ENCODE measurements at places on chromosomes 2 and 18.
A peak's percentile ranks its signal among the peaks of the same experiment; 100 is the strongest.

GRCh38 chr2:136106505-136106904, 11.4 kb downstream of the CXCR4 start:
- DNase-seq, result no peak

- peak; percentile 78 for DNase-seq
Measured at GRCh38 chr18:47754311-47755101, 176.0 kb downstream of the SMAD2 start.

- DNase-seq, result no peak
Measured at GRCh38 chr18:46474487-46475389, 182.3 kb downstream of the LOXHD1 start.

- DNase-seq, result no peak
Measured at GRCh38 chr2:99998651-99999320, 143.6 kb downstream of the AFF3 start.

- no peak for DNase-seq
Measured at GRCh38 chr18:45171679-45172191, 443.5 kb upstream of the SLC14A2 start.

DNA sequence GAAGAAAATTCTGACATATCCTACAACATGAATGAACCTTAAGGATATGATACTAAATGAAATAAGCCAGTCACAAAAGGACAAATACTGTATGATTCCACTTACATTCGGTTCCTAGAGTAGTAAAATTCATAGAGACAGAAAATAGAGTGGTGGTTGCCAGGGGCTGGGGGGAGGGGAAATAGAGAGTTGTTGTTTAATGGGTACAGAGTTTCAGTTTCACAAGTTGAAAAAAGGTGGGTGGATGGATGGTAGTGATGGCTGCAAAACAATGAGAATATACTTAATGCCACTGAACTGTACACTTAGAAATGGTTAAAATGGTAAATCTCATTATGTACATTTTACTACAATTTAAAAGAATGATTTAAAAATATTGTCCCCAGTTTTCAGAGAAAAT, 53.3 kb upstream of the NFU1 start:
- DNase-seq, result no peak

- DNase-seq, result no peak
Measured at GRCh38 chr2:8049851-8050571, 631.8 kb upstream of the ID2 start.

GRCh38 chr2:207683438-207683837, 28.0 kb upstream of the CCNYL1 start:
- no peak for DNase-seq

DNA sequence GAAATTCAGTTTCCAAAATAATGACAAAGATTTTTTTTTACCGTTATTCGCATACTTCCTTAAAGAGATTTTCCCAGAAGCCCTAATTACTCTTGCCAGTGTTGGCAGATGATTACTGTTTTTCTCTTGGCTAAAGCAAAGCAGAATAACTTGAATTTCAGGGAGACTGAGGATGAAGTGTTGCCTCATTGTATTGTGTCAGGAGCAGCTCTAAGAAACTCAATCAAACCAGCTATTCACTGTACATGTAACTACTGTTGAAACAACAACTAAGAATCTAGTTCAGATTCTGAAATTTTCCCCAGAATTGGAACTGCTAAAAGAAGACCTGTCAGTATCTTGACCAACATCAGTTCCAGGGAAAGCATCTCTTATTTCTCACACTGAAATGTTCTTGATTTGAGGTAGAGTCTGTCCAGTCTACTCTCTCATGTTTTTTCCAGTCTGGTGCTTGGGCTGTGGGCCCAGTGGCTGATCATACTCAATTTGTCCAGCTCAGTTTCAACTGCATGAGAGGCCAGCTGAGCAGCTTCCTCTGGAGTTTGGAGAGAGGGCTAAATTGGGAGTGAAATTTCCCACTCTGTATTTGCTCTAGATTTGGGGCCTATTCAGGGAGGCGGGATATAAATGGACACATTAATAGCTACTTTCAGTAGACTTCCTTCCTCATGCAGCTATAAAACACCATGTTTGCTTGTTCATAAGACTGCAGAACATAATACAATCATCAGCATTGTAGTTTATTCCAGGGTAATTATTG, 78.5 kb downstream of the PPP1R1C start:
- DNase-seq, result no peak

DNA sequence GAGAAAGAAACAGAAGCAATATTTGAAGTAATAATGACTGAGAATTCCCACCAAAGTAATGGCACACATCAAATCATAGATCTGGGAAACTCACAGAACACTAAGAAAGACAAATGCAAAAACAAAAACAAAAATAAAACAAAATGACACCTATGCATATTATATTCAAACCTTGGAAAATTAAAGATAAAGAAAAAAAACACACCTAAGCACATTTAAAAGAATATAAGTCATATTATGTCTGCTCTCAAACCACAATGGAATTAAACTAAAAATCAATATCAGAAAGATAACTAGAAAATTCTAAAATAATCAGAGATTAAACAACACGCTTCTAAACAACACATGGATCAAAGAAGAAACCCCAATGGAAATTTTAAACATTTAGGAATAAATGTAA, 59.7 kb upstream of the GALNT5 start:
- no peak for DNase-seq

- DNase-seq, result peak; percentile 95
Measured at GRCh38 chr2:26649322-26649721, 8.2 kb upstream of the CIB4 start.

DNA sequence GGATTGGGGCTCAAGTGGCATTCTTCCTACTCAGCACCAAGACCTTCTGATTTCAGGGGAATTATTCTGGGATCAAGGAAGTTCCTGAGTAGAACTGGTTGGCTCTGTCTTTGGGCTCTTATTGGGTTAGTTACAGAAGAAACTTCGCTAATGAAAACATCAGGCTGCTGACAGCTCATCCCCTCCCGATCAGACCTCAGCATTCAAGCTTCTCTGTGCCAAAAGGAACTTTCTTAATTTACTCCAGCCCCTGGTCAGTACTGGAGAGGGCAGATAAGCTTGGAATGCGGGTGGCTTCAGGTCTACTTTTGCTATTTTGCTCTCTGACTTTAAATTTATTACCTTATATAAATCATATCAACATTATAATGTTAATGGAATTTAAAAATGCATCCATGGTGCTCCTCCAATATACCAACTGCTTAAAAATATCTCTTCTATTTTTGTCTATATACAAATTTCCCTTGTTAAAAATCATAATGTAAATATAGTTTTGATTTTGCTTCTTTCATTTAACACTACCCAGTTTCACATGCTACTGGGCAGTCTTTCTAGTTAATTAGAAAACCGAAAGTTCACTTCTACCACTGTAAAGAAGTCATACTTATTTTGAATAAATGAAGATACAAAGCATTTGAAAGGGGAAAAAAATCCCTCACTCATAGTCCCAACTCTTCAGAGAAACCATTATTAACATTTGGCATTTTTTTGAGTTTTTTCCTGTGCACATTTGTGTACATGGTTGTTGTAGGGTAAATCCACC, 34.4 kb downstream of the PCARE start:
- DNase-seq, result no peak

GRCh38 chr2:195560209-195560895, 96.7 kb upstream of the SLC39A10 start:
- no peak for DNase-seq

DNA sequence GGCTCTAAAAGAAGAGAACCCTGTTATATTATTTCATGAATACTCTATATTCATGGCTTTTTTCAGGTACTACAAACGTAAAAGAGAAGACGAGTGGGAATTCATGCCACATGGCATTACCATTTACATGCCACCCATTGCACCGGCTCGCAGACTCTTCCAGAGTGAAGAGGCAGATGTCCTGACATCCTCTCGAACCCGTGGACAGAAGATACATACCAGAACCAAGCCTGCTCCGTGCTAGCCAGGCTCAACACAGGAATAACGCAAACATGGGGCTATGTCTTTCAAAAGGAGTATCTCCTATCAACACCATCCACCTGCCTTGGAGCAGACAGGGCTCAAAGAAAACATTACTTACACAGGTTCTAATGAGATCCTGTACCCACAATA, 168.8 kb downstream of the THADA start:
- no peak for DNase-seq

DNA sequence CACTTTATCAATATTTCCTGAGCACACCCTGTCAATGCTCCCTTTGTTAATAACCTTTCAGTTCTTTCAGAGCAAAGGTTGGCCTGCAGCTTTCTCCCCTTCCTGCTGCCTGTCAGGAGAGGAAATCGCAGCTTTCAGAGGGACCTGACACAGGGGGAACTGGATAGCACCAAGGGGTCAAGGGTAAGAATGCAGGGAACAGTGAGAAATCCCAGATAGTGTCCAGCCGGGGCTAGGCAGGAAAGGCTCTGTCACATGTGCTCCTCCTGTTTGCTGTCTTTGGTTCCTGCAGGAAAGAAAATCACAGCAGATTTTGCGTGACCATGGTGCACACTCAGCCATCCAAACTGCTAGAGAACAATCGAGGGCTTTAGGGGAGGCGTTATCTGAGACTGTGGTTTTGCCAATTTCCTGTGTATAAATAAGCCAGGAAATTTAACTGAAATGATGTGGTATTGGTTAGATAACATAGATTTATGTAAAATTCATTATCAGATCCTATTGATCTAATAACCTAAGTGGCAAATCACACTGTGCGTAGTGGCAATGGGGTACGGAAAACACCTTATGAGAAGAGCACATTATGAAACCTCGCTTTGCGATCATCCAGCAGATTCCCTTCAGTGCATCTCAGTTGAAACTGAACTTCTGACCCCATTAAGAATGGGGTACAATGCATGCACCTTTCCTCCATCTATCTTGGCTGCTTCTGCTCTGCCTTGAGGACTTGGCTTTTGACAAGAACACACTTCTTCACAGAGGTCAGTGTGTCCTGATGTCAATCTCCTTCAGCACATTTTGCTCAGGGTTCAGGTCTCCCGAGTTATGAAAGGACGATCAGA, 178.0 kb downstream of the ICOS start:
- no peak for DNase-seq

GRCh38 chr2:1971124-1971523, 226.8 kb upstream of the PXDN start:
- DNase-seq, result no peak

GRCh38 chr2:109703798-109704197, 89.6 kb downstream of the SOWAHC start:
- no peak for DNase-seq

- peak; percentile 31 for DNase-seq
Measured at GRCh38 chr18:60593249-60593648, 220.7 kb upstream of the MC4R start.

DNA sequence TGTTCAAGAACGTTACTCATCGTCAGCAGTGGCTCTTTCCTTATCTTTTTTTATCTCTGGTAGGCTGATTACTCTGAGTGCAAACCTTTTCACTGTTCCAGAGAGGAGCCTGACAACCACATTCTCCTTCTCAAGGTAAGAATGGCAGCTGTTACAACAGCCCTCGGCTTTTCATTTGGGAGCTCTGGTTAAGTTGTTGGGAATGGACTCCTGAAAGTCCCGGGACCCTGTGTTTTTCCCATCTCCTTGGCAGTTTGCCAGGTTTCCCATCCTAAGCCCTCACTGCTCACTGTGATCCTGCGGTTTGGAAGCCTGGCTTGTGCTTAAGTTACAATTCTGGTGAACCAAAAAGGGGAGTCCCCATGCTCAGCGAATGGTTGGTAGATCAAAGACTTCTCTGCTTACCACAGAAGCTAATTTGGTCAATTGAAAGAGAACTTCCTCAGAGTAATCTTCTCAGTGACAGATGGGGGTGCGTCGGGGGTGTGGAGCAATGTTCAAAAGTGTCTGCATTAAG, 122.3 kb downstream of the LYPD6B start:
- DNase-seq, result peak; percentile 61

- DNase-seq, result no peak
Measured at GRCh38 chr2:222707689-222708273, 36.3 kb downstream of the MOGAT1 start.

GRCh38 chr2:65024149-65024829, 31.9 kb upstream of the CEP68 start:
- DNase-seq, result no peak

DNA sequence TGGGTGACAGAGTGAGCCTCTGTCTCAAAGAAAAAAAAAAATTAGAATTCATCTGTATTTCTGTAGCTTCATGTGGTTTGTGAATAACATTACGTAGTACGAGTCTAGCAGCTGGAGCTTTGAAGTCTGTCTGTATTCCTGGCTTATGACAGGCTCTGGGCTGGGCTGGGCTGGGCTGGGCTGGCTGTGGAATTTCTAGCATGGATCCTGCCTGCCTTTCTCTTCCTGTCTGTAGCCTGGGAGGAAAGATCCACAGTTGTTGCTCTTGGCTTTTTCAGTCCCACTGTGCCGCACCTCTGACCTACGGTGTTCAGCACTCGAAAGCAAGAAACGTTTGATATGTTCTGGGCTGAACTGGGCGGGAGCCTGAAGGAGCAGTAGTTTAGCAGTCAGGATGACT, 55.4 kb downstream of the BOLA3 start:
- DNase-seq, result no peak

GRCh38 chr2:88188748-88189147, 18.6 kb downstream of the THNSL2 start:
- DNase-seq, result peak; percentile 71

GRCh38 chr2:144032566-144032965, 487.4 kb downstream of the ZEB2 start:
- DNase-seq, result no peak

GRCh38 chr2:146666340-146666739, 1178.5 kb upstream of the ACVR2A start:
- DNase-seq, result no peak

DNA sequence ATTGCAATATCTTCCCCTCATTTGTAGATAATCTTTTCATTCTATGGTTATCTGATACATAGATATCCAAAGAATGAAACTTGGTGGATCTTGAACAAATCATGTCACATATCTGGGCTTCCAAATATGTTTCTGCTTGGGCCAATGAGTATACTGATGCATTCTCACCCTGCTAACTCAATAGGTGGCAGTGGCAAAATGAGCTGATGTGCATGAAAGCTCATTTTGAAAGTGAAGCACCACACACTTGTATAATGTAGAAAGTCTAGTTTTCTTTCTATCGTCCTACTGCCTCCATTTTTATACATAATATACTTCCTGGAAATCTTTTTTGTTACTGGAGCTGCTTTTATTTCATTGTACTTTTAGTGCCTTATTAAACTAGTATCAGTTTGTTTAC, 208.2 kb downstream of the PRKCE start:
- no peak for DNase-seq

- DNase-seq, result no peak
Measured at GRCh38 chr2:236674238-236674637, 104.6 kb downstream of the ACKR3 start.

DNA sequence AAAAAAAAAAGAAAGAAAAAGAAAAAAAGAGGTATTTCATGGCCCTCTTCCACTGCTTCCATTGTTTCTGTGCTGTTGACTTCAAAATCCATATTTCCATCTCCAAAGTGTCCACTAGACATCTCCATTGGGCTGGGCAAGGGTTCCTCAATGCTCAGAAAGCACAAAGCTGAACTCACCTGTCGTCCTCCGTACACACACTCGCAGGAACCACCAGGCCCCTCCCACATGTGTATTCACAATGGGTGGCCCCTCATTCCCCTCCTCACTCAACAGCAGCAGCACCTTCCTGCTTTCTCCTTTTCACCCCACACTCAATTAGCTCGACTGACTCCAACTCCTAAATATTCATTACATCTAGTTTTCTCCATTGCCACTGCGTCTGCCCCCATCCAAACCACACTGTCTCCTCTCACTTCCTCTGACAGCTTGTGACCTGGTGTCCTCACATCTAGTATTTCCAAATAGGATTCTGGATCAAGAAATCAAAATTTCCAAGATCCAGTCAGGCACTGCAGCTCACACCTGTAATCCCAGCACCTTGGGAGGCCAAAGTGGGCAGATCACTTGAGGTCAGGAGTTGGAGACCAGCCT, 25.2 kb downstream of the OSBPL1A start:
- no peak for DNase-seq
